Muscle of arm (tissue), 14 donors: ENCODE measurements at places on chromosomes 6 and 20.

GRCh38 chr6:8090650-8091049, 11.7 kb downstream of the EEF1E1 start:
- no peak for DNase-seq

DNA sequence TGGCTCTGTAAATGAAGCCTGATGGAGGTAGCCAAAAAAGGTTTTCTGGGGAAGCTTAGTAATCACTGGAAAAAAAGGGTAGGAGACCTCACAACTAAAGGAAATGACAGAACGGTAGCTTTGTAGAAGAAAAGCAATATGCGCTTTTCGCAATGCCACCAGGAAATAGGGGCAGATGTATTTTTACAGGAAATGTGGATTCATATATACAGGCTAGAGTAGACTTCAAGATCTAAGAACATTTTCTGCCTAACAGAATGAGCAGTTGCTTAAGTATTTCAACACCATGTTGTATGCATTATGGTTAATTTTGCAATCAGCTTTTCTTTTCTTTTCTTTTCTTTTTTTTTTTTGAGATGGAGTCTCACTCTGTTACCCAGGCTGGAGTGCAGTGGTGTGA, 219.6 kb downstream of the CD83 start:
- no peak for DNase-seq

DNA sequence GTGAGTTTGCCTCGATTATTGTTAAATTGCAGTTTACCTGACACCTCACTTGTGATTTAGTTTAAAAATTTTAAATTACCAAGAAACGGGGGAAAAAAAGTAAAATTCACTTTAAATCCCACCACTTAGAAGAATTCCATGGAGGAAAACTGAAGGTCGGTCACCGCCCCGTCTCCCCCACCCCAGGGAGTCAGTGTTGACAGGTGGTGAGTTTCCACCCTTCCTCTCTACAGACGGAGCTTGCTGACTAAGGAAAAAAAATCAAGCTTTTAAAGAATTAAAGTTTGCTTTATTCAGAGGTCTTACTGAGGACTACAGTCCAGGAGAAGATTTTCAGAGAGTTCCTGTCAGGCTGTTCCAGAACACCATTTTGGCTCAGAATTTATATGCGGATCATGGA, 42.3 kb downstream of the SLC22A1 start:
- no peak for DNase-seq

GRCh38 chr20:53608456-53609452, 15.1 kb upstream of the ZNF217 start:
- DNase-seq = no peak

GRCh38 chr6:138403324-138403800, 661 bp upstream of the HEBP2 start:
- peak; percentile 25 for DNase-seq

- DNase-seq = peak; percentile 38
Measured at GRCh38 chr6:168060521-168060931, 18.5 kb downstream of the FRMD1 start.

DNA sequence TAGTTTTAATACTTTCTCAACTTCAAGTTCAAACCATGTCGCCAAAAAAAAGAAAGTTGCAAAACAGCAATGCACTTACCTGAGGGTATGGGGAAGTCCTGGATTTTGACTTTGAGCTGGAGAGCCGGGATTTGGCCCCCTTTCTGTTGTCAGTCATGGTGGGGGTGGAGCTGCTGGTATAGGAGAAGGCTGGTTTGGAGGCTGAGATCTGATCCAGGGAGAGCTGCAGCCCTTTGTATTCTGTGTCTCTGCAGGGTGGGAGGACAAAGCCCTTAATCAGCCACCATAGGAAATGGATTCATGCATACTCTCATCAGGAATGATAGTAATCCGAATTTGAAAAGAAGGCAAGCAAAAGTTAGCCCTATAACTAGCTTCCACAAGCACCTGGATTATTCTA, 44.0 kb downstream of the SIM1 start:
- DNase-seq = no peak

DNA sequence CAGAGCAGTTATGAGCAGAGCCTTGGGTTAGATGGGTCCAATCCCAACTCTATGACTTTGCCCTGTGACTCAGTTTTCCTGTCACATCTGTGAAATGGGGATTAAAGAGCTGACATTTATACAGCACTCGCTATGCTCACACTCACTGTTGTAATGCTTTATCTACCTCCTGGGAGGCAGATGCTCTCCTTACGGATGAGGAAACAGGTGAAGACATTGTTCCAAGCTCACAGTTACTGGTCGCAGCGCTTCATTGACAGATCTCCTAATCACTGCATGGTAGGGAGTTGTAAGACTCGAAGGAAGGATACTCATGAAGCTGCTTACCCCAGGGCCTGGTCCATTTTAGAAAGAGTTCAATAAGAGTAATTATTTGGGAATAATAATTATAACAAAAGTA, 2.9 kb upstream of the MYLK2 start:
- no peak for DNase-seq

DNA sequence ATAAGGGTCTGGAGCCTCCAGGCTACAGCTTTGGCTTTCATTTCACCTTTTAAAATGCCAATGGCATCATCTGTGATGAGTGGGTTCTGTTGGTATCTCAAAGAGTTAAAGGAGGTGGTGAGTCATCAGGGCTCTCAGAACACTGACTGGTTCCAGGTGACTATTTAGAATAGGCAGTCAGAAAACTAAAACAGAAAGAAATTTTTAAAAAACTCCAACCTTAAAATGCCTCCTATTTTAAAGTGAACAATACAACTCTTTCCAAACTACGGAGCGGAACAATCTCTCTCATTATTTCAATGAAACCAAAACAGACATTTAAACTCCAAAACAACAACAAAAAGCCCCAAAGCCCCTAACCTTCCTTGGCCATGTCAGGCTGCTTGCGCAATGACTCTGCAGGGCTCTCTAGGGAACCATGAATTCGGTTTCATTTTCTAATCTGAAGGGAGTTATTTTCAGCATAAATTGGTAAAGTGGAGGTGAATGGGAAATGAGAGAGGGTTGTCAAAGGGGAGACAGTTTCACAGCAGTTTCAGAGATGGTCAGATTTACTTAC, 194.9 kb downstream of the KIF6 start:
- no peak for DNase-seq

DNA sequence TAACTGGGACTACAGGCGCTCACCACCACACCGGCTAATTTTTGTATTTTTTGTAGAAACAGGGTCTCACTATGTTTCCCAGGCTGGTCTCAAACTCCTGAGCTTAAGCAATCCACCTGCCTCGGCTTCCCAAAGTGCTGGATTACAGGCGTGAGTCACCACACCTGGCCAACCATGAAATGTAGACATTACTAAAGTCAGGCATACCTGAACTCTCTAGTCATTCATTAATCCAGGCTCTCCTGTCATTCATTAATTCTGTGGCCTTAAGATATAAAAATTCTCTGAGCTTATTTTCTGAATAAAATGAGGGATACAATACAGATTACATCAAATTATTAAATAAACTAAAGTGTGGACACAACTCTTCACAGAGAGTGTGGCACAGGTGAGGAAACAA, 159.7 kb downstream of the GMDS start:
- no peak for DNase-seq

GRCh38 chr6:75102301-75102700, 103.6 kb downstream of the COL12A1 start:
- no peak for DNase-seq

- peak; percentile 77 for DNase-seq
Measured at GRCh38 chr20:44642203-44643153, 9.0 kb downstream of the ADA start.

DNA sequence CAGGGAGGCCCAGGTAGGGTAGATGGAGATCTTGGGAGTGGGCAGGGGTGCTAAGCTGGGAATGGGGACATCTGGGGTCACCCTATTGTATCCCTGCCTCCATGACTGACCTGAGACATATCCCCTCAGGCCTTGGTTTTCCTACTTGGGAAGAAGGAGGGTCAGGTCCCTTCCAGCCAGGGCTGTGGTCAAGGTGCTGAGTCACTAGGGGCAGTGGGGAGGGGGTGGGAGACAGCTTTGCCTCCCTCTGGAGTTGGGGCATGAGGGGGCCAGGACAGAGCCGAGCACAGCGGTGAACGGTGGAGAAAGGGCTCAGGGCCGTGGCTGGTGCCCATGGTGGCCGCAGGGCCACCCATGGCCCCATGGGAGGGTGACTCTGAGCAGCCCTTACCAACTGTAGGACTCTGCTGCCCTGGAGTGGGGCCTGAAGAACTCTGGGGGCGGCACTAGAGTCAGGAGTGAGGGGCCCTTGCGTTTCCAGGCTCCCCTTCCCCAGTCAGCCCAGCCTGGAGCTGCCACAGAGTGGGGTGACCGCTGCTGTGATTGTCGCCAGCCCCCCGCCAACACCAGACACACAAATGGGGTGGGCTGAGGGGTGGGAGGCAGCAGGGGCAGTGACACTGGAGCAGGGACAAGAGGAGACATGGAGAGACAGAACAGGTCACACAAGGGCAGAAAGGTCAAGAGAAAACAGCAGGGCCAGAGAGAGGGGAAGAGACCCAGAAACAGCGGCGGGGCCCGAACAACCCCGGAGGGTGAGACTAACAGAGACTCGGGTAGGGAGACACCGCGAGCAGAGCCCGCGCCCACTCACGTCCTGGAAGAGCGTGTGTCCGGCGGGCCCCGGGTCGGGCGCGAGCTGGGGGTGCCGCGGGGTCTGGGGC, 576 bp downstream of the NECAB3 start:
- no peak for DNase-seq

DNA sequence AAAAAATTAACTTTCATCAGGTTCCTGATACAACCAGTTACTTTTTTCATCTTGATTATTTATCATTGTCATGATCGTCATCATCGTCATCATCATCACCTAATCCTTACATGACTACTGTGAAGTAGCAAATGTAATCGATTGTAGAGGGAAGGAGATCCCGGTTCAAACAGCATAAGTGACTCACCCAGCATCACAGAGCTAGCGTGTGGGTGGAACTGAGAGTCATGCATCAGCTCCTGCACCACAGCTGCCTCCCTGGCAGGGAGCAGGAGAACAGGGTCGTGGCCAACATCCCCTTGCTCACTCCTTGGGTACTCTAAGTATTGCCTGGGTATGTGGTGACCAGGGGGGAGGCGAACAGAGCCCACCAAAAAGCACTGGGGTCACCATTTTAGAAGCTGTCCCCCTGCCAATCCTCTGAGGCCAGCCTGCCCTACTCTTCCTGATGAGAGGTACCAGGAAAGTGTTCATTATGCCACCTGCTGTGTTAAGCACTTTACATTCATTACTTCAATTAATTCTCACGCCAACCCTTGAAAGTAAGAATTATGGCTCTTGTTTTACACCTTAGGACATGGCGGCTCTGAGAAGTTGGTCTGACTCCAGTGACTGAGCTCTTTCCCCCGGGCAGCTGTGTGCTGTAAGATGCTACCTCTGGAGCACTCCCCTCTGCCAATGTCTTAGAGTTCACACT, 425.2 kb downstream of the CD83 start:
- no peak for DNase-seq

- no peak for DNase-seq
Measured at GRCh38 chr6:133899556-133899955, 10.6 kb downstream of the TCF21 start.

DNA sequence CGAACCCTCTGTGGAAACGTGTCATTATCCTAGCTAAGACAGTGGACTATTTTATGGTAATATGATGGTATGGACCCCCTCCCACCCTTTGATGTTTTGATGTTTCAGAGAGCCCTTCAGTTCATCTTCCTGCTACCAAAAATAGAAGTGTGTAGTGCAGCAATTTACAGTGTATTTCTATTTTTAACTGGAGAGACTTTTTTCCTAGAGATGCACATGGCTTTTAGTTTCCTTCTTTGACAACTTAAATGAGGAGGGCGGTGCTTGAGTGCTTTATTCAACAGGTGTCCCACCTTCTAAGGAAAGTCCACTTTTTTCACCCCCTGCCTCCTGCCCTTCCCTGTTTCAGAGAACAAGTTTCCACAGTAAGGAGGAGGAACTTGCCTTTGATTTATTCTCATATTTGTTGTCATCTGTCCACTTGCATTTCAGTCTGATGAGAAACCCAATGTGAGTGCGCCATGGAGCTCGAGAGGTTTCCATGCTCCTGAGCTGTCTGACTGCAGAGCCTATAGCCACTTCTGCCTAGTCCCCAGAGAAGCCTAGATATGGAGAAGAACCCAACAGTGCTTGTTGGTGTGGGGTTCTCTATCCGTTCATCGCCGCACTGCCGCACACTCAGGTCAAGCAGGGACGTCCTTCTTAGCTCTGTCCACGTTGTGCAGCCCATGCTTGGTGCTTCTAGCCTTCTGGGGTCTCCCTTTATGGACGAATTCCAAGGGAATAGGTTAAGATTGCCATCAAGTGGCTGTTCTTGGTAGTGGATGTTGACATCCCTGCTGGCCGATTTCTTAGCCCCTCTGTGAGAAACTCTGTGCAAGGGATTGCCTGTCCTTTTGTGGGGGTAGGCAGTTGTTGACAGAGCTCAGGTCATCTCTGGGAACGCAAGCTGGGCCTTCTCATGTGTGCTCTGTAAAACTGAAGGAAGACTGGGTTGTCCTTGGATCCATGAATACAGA, 144.2 kb downstream of the JARID2 start:
- DNase-seq = peak; percentile 48

DNA sequence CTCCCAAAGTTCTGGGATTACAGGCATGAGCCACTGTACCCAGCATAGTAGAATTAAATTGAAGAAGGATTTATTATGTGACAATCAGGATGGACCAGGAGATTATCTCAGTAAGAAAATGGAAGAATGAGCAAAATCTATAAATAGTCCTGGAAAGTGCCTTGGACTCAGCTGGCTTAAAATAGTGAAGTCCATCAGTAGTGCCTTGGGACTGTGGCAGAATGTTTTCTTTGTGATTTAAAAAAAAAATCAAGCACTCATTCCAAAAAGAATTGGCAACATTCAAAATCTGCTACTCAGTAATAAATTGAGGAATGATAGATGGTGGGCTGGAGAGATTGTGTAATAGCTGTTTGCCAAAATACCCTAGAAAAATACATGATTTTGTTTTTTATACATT, 37.0 kb upstream of the MAS1 start:
- DNase-seq = no peak

DNA sequence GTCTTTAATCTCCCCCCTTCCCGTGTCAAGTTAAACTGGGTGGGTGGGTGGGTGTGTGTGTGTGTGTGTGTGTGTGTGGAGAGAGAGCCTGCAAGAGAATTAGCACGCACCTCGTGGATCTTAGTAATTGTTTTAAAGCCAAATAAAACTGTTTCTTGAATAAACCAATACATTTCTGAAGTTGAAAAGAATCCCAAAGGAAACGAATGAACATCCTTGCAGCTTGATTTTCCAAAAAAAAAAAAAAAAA, 381 bp upstream of the BICRAL start:
- no peak for DNase-seq

GRCh38 chr20:5508044-5508443, 191.3 kb upstream of the PROKR2 start:
- DNase-seq = no peak

DNA sequence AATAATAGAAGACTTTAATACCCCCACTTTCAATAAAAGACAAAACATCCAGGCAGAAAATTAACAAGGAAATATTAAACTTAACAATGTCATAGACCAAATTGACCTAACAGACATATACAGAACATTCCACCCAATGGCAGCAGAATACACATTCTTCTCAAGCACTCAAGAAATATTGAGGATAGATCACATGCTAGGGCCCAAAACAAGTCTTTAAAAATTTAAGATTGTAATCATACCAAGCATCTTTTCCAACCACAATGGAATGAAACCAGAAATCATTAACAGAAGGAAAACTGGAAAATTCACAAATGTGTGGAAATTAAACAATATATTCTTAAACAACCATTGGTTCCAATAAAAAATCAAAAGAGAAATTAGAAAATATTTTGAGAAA, 161.0 kb downstream of the COL12A1 start:
- no peak for DNase-seq
